ENCODE measurements at places on chromosomes 7 and 10.

GRCh38 chr10:123649676-123650075 lies 16.5 kb upstream of the GPR26 start:
- no peak for DNase-seq

- no peak for DNase-seq
Measured at GRCh38 chr7:72781631-72782030, 46.4 kb downstream of the TYW1B start.

DNA sequence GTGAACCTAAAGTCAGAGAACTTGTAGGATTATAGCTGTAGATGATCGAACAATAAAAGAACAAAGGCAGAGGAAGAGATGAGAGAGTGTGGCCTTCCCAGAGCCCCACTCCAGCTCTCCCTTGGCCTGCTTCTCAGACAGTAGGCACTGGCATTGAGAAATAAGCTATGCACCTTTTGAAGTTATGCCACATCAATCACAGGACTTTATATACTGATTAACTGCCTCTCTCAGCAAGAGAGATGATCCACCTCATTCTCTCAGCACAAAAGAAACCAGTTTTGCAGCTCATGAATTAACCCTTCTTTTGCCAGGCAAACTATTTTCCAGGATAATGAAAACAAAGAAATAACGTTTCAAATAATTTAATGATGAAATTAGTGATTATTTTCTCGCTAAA lies 22.0 kb upstream of the CTTNBP2 start:
- DNase-seq, result no peak

DNA sequence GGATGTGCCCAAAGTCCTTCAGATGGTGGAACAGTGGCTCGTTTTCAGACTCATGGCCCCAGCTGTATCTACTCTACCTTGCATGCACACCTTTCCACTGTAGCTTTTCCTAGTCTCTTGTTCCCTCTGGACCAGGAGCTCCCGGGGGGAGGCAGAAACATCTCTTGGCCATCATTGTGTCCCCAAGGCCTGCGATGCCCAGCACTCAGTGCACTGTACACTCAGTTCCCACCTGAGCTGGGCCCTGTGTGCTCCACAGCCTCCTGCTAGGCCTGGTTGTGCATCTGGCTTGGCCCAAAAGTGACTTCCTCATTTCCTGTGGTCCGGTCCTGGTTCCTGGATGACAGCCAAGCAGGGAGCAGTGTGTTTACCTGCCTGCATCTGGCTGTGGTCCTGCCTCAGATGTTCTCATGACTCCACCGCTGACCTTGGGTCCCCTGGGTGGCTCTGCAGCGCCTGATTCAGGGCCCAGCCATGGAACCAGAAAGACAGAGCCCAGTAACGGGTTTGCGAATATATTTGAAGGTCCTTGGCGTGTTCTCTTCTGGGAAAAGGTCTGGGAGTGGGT lies 9.9 kb upstream of the DOCK1 start:
- DNase-seq, result no peak
